IMR-90 (cell line): ENCODE measurements at places on chromosomes 16 and 17.

DNA sequence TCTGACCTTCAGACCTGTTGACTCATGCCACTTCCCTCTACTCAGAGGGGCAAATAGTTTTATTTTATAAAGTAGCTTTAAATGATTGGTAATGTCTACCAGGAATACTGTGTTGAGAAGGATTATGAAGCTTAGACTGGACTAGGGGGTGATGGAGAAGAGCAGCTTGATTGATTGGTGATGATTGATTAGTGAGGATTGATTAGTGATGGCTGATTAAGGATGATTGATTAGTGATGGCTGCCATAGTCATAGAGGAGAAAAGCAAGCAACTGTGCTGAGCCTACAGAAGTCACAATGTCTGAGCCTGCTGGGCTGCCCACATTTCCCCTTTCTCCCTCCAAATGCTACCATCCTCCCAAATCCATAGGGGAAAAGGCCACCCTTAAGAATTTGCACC is 206.8 kb upstream of the SALL1 start:
- no peak for DNase-seq

DNA sequence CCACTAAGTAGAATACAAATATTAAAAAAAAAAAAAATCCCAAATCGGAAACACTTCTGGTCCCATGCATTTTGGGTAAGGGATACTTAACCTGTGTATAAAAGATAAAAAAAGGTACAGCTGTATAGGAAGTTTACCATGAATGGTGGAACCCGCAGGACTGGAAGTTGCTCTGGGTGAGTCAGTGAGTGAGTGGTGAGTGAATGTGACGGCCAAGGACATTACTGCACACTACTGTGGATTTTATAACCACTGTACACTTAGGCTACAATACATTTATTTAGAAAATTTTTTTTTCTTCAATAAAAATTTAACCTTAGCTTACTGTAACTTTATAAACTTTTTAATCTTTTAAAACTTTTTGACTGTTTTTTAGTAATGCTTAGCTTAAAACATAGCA is 71.3 kb upstream of the BCAR1 start:
- peak; percentile 64 for DNase-seq

- DNase-seq: peak; percentile 97
Observed at GRCh38 chr17:63406689-63407330, 39.3 kb downstream of the CYB561 start.

DNA sequence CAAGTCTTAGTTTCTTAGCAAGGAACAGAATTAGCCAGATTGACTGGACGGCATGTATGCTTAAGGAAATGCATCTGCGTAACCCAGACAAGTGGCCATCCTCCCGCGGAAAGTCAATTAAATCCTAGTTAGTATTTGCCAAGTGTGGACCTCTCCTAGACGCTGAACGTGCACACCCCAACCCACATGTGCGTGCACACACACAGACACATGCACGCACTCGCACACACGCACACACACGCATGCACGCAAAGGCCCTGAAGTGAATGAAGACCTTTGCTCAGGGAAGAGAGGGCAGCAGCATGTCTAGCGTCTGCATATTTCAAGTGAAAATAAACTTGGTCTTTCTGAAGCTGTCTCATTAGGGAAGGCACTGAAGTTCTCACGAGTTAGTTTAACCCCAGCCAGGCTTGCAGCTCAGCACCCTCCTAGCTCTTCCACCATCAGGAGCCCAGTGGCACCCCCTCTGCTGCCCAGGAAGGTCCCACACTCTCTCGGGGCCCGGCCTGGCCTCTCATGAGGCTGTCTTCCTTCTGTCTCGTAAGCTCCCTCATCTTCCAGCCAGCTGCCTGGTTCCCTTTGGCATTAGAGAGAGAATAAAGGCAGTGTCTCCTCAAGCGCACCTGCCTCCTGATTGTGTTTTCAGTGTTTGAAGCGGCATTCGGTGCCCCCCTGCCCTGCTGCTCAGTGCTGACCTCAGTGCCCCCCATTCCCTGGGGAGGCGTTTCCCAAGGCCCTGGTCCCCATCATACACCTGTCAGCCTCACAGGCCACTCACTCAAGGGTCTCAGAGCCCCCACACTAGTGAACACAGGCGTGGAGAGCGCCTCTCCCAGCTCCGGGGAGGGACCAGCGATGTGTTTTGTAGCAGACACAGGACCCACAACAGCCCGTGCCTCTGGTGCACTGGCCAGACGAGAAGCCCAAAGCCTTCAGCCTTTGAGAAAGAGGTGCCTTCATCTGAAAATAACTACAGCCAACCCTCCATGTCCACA is 52.2 kb upstream of the CHMP6 start:
- DNase-seq: no peak

DNA sequence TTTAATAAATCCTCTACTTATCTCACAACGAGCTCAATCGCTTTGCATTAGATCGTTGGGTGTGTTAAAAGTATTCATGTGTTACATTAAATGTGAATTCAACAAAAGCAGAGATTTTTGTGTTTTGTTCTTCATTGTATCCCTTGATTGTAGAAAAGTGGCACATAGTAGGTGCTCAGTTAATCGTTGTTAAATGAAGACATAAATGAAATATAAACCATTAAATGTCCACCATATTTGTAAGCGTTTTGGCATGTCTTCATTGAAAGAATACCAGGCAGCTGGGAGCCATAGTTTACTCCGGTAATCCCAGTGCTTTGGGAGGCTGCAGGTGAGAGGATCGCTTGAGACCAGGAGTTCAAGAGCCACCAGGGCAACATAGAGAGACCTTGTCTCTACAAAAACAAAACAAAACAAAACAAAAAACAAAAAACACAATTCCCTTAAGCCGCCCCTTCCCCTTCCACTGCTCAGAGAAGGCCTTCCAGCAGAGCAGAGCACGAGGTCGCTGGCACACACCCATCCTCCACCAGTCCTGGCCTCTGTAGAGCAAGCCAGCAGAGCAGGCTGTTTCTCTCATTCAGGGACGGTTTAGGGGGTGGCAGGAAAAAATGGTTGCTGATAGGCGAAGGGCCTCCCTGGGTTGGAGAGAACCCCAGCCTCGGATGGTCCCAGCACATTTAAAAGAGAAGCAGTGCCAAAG is 673 bp upstream of the CHD9 start:
- no peak for DNase-seq
